GM23338 (cell line): ENCODE measurements at places on chromosomes 7 and 10. TPM values are rescaled to one million over a fixed set of nuclear protein-coding genes. Genes with fewer than 3 reads are reported as not detected.

The LOXL4 gene
- total RNA-seq = 0.23 and 0.38 TPM in 2 replicates

GRCh38 chr7:49119706-49120105 lies 195.4 kb downstream of the CDC14C start:
- H3K4me1 ChIP-seq = peaks cover 6% of the 10 kb centered on the region; the same call in 1 of the 2 replicates
- H3K27me3 ChIP-seq = no peaks in the 10 kb centered on the region
- H3K4me3 ChIP-seq = no peak overlapping the region
- H3K27ac ChIP-seq = no peak overlapping the region
- H3K36me3 ChIP-seq = no peaks in the 10 kb centered on the region
- DNase-seq = no peak

The PTPN20 gene
- not detected in 2 replicates for total RNA-seq

The RARRES2 gene
- total RNA-seq = 164 and 169 TPM in 2 replicates

GRCh38 chr7:129197771-129198170 lies 9.3 kb downstream of the SMO start:
- H3K4me3 ChIP-seq = no peak overlapping the region
- no peaks in the 10 kb centered on the region for H3K4me1 ChIP-seq
- peaks cover 9% of the 10 kb centered on the region for H3K36me3 ChIP-seq
- no peaks in the 10 kb centered on the region for H3K27me3 ChIP-seq
- no peak for DNase-seq

GRCh38 chr7:116315293-116315692 lies 105.0 kb downstream of the TES start:
- no peaks in the 10 kb centered on the region for H3K36me3 ChIP-seq
- DNase-seq = no peak
- H3K27me3 ChIP-seq = no peaks in the 10 kb centered on the region
- H3K4me3 ChIP-seq = no peak overlapping the region
- no peak overlapping the region for H3K27ac ChIP-seq

The FAM24B gene
- 6.5 and 10.9 TPM in 2 replicates for total RNA-seq

DNA sequence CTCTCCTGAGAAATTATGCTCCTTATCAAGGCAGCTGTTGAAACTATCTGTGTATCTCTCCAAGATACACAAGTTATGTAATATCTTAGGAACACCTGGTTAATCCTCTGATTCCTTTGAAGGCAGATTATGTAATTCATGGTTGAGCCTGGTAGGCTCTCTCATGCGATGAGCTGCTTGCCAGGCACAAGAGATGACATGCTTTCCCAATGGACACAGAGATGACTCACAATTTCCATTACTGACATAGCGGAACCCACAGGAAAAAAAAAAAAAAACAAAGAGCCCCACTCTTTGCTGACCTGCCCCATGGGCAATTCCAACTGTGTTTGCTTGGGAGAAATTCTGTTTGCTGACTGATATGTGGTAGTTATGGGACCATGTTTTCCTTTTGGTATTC lies 736.4 kb upstream of the PHF14 start:
- peaks cover 7% of the 10 kb centered on the region; the same call in 1 of the 2 replicates for H3K4me1 ChIP-seq
- no peak overlapping the region for H3K27ac ChIP-seq
- no peak overlapping the region for H3K4me3 ChIP-seq
- DNase-seq = no peak
- no peaks in the 10 kb centered on the region for H3K36me3 ChIP-seq
- no peaks in the 10 kb centered on the region for H3K27me3 ChIP-seq

GRCh38 chr10:35365994-35366393 lies 29.7 kb downstream of the CCNY start:
- no peak overlapping the region for H3K4me3 ChIP-seq
- no peak for DNase-seq
- H3K4me1 ChIP-seq = peaks cover 4% of the 10 kb centered on the region; the same call in 1 of the 2 replicates
- H3K27me3 ChIP-seq = no peaks in the 10 kb centered on the region

The EVX1 gene
- total RNA-seq = not detected in 2 replicates

DNA sequence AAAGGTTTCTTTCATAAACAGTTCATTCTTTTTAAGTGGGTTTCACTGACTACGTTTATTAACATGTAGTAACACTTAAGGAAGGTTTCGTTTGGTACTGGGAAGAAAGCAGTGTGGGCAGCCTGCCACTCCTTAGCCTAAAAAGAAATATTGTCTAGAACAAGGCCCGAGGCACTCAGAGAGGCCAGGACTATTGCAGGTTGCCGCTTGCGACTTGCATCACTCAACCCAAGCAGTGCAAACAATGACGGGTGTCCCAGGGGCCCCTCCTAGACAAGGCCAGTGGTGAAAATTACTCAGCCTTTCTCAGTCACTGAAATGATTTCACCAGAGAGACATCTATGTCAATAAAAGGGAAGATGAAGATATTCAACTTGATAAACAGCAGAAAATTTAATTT lies 243.9 kb downstream of the SNX13 start:
- no peaks in the 10 kb centered on the region for H3K4me1 ChIP-seq
- no peak for DNase-seq
- no peaks in the 10 kb centered on the region for H3K27me3 ChIP-seq
- no peak overlapping the region for H3K4me3 ChIP-seq
- H3K36me3 ChIP-seq = no peaks in the 10 kb centered on the region

DNA sequence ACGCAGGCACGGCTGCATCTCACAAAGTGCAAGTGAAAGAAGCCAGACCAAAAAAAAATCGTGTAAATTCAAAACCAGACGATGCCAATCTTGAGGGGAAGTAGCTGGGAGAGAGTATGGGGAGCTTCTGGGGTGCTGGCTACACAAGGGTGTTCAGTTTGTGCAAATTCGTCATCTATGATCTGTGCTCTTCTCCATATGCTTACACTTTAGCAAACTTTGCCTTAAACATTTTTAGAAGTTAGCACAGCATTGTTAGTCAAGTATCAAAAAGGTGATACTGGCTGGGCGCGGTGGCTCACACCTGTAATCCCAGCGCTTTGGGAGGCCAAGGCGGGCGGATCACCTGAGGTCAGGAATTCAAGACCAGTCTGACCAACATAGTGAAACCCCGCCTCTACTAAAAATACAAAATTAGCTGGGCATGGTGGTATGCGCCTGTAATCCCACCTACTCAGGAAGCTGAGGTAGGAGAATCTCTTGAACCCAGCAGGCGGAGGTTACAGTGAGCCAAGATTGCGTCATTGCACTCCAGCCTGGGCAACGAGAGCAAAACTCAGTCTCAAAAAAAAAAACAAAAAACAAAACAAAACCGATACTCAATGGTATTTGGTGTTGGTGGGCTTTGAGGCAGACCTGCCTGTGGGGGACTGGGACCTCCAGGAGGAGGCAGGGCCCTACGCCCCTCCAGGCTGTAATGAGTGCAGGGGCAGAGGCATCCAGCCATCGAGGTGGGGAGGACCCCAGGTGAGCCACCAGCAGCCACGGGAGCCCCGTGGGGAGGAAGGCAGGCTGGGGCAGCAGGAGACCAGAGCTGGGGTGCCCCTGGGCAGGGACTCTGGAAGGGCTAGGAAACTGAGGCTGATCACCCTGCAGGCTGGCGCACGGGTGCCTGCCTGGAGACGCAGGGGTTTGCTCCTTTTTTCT lies 150.0 kb downstream of the PRKAG2 start:
- no peaks in the 10 kb centered on the region for H3K36me3 ChIP-seq
- no peaks in the 10 kb centered on the region for H3K27me3 ChIP-seq
- DNase-seq = no peak
- H3K4me3 ChIP-seq = no peak overlapping the region
- H3K27ac ChIP-seq = no peak overlapping the region

GRCh38 chr10:98028168-98028770 lies 2.2 kb downstream of the CRTAC1 start:
- H3K36me3 ChIP-seq = no peaks in the 10 kb centered on the region
- H3K4me3 ChIP-seq = no peak overlapping the region
- peaks cover 62% of the 10 kb centered on the region for H3K27me3 ChIP-seq
- peaks cover 13% of the 10 kb centered on the region; the same call in 1 of the 2 replicates for H3K4me1 ChIP-seq
- H3K27ac ChIP-seq = no peak overlapping the region

The TMEM270 gene
- not detected in 2 replicates for total RNA-seq

DNA sequence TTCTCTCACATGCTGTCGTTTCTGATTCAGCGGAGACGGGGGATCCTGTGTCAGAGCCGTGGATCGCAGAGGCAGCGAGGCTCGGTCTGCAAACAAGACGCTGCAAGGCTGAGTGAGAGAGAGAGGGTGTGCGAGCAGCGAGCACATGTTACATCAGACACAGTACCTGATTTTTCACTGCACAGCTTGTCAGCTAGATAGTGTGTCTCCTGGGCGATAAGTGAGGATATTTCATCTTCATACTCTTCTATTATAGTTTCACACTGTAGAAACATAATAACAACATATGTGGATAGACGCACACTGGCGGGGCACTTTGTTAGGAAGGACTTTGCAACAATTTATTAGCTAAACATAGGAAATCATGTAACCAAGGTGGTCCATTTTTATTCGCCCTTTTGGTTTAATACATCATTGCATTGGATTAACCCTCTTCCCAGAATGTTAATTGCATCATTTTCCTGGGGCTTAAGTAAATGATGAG lies 39.5 kb downstream of the CNPY1 start:
- DNase-seq = peak; percentile 70
- H3K4me1 ChIP-seq = peaks cover 38% of the 10 kb centered on the region
- H3K27me3 ChIP-seq = peaks cover 97% of the 10 kb centered on the region
- H3K36me3 ChIP-seq = no peaks in the 10 kb centered on the region
- no peak overlapping the region for H3K27ac ChIP-seq

GRCh38 chr10:28503114-28503513 lies 29.8 kb upstream of the WAC start:
- H3K27me3 ChIP-seq = no peaks in the 10 kb centered on the region
- no peaks in the 10 kb centered on the region for H3K36me3 ChIP-seq
- H3K27ac ChIP-seq = no peak overlapping the region
- no peak for DNase-seq

DNA sequence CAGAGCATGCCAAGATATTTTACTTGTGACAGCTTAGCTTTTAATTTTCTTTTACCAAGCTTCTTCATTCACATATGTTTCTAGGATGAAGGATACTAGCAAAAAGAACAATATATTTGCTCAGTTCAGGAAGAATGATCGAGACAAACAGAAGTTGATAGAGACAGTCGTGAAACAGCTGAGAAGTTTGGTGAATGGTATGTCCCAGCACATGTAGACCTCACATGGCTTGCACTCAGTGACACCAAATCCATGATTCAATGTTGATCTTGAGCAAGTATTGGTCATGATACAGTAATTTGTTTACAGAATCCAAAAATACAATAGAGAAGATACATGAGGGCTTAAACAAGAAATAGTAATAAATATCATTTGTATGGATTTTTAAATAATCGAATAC lies 2.5 kb upstream of the CYP26C1 start:
- H3K27ac ChIP-seq = no peak overlapping the region
- peaks cover 66% of the 10 kb centered on the region for H3K27me3 ChIP-seq
- no peak overlapping the region for H3K4me3 ChIP-seq
- DNase-seq = no peak

DNA sequence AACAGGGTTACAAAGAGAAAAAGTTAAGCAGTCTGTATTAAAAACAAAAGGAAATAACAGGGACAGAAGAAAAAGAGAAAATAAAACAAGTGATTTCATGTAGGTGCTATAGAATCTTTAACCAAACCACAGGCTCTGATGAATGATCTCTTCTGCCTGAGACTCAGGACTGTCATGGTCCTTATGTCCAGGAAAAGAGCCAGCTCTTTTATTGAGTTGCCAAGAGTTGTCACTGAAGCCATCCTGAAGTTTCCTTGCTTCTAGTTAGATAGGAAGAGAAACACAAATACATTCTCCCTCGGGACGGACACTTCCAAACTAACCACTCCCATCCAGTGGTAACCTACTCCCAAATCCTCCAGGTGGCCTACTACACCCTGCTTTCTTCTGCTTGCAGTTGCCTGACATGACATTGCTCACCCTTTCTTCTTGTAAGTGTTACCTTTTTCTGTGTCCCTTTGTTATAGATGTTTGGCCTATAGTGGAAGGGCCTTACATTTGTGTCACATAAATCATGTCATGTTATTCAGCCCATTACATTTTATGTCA lies 346.7 kb downstream of the NRG3 start:
- H3K27me3 ChIP-seq = no peaks in the 10 kb centered on the region
- peaks cover 8% of the 10 kb centered on the region for H3K4me1 ChIP-seq
- H3K36me3 ChIP-seq = no peaks in the 10 kb centered on the region
- H3K27ac ChIP-seq = no peak overlapping the region

- DNase-seq = peak; percentile 45
- no peak overlapping the region for H3K27ac ChIP-seq
- no peaks in the 10 kb centered on the region for H3K36me3 ChIP-seq
These were observed 145.0 kb downstream of the PARD3 start for GRCh38 chr10:34670081-34670480.

GRCh38 chr7:129780974-129781927 lies 169.7 kb downstream of the NRF1 start:
- peaks cover 77% of the 10 kb centered on the region for H3K27me3 ChIP-seq
- peak; percentile 81 for DNase-seq
- H3K4me1 ChIP-seq = peaks cover 50% of the 10 kb centered on the region

DNA sequence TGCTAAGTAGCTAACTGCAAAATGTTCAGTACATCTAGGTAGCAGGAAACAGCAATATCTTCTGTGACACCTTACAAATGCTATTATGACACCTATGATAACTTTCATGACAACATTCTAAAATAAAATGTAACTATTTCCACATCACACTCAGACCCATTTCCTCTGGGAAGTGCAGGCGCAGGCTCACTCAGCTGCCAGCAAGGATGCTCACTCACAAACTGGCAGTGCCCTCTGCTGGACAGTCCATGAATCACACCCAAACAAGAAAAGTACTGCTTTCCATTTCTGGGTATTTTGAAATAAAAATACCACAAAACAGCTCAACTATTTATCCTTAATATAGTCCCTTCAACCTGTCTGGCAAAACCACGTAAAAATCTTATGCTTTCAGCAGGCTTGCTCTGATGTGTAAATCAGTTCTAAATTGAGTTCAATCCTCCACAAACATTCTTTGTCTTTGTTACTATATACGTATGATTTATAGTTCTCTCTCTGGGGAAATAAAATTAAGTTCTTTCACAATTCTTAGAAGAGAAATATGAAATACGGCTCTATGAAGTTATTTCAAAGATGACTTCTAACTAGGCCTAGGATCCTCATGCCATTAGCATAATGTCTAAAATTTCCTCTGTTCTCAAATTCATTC lies 176.6 kb downstream of the PARD3 start:
- peak; percentile 89 for DNase-seq
- H3K36me3 ChIP-seq = no peaks in the 10 kb centered on the region
- H3K27me3 ChIP-seq = no peaks in the 10 kb centered on the region
- H3K27ac ChIP-seq = no peak overlapping the region

The CDHR3 gene
- 6.7 and 12.2 TPM in 2 replicates for total RNA-seq
